ENCODE measurements at places on chromosomes 4 and X.

- DNase-seq: no peak
These were observed 4.0 kb downstream of the ADH5 start for GRCh38 chr4:99084595-99084994.

DNA sequence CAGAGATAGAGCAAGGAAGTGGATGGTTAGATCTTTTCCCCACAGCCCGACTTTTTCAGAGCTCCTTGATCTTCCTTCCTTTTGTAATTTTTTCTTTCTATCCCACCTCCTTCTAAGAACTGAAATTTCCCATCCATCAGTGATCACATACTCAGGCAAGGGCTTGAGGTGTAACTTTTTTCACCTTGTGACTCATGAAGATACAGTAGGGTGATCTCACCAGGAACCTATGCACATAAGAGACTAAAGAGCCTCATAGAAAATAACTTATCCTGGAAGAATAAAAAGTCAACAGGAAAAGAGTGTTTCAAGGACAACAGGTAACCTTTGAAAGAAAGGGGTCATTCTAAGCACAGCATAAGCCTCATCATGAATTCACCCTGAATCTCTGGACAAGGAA lies 131.2 kb upstream of the HCCS start:
- DNase-seq: no peak

DNA sequence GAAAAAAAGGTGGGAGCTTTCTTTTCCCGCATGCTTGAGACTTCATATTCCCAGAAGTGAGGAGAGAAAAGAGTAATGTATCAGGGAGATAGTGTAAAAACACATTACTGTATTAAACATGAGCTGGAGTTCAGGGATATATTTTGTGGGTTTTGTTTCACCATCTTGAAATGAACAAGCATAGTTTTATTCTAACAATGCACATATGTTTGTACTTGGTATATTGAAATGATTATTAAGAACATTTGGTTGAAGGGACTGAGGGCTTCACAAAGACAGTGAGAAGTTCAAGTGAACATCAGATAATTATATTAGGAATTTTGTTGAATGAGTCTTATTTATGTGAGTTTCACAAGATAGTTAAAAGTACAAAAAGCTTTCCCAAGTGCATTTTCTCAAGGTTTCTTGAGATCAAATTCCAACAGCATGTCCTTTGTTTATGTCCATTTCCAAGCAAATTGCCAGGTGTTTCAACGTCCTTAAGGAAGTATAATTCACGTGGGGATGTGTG lies 368.8 kb downstream of the ANKRD50 start:
- DNase-seq: no peak

DNA sequence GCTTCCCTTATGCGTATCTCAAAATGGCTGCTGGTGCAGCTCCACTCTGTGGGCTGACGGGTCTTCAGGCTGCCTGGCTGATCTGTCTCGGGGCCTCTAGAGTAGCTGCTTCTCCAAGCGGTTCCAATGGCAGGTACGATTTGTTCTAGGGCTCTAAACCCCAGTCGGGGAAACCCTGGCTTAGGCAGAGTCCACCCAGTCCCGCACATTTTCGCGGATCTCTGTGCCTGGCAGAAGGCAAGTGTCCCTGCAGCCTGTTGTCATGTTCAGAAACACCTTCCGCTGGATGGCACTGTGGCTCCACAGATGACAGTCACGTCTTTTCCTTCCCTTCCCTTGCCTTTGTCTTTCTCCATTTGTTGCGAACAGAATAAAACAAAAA lies 54.4 kb downstream of the NBDY start:
- no peak for DNase-seq

DNA sequence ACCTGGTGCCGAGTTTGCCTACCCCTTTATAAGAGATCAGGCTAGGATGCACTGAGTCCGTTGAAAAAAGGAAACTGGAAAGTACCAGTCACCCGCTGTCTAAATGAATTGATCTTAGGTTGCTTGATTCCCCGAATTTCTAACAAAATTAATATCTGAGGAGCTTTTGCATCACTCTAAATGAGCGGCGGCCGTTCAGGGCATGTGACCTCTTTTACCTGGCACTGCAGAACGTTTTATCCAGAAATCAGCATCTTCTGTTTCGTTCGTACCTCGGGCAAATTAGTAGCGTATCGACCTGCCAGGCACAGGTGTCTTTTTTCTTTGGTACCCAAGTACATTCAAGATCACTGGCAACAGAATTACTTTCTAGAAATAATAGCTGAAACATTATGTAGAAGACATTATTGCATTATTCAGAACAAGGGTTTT lies 876 bp downstream of the KLHL2 start:
- no peak for DNase-seq

DNA sequence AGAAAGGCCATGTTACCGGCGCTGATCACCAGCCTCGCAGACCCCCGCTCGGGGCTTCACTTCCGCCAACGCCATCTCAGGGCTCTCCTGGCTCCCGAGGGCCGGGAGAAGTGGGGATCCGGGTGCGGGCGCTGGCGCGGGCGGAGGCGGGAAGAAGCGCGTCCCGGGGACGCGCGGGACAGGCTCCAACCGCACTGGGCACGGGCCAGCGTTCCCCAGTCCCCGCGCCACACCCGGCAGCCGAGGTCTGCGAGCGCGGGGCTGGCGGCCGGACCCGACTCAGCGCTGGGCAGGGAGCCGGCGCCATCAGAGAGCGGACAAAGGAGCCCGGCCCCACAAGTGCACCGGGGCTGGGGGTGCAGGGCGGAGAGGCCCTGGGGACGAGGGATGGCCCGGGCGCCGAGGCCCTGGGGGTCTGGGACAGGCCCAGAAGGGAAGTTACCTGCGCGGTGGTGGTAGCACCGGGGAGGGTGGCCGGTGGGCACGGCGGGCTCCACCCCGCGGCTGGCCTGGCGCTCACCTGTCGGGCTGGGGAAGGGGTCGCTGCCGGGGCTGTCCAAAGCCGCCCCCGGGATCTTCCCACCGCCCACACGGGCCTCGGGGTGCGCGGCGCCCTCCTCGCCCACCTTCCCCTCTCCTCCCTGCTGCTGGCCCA lies 449 bp downstream of the CTPS2 start:
- DNase-seq: no peak

DNA sequence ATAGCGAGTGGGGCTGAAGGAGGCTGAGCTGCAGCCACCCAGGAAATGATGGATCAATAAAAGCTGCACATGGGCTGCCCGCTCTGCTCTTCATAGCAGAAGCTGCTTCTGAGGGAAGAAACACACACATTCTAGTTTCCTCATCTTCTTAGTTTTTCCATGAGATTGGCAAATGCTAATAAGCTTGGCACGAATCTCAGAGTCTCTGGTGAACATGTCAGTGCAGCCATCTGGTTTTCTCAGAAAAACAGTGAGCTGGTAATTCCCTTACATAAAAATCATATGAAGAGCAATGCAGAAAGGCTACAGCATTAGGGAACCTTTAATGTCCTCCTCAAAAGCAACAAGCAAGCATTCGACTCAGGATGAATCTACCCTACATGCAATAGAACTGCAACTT lies 69.9 kb downstream of the GATB start:
- no peak for DNase-seq

DNA sequence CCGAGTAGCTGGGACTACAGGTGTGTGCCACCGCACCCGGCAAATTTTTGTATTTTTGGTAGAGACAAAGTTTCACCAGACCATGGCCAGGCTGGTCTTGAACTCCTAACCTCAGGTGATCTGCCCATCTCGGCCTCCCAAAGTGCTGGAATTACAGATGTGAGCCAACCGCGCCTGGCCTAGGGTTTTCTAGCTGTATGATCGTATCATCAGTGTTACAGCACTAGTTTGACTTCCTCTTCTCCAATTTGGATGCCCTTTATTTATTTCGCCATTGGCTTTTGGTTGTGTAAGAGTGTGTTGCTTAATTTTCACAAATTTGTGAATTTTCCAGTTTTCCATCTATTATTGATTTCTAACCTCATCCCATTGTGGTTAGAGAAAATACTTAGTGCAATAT lies 5.2 kb downstream of the TKTL1 start:
- no peak for DNase-seq

- peak; percentile 2 for DNase-seq
These were observed 88.6 kb downstream of the PALLD start for GRCh38 chr4:168585168-168586091.

GRCh38 chr4:169410839-169411770 lies 140.3 kb upstream of the SH3RF1 start:
- peak; percentile 30 for DNase-seq

- no peak for DNase-seq
These were observed 8.2 kb upstream of the HSD17B11 start for GRCh38 chr4:87399148-87399547.

DNA sequence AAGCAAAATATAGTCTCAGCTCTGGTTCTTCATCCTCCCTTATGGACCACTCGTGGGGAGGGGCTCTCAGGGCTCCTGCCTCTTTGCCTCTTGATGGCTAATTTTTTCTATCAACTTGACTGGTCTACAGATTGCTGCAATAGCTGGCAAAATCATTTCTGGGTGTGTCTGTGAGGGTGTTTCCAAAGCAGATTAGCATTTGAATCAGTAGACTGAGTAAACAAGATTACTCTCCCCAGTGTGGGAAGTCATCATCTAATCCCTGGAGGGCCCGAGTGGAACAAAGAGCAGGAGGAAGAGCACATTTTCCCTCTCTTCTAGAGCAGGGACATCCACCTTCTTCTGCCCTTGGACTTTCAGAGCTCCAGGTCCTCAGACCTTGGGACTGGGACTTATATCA lies 153.5 kb downstream of the STK32B start:
- peak; percentile 17 for DNase-seq

- no peak for DNase-seq
These were observed 1.6 kb downstream of the RCHY1 start for GRCh38 chr4:75512386-75513211.

DNA sequence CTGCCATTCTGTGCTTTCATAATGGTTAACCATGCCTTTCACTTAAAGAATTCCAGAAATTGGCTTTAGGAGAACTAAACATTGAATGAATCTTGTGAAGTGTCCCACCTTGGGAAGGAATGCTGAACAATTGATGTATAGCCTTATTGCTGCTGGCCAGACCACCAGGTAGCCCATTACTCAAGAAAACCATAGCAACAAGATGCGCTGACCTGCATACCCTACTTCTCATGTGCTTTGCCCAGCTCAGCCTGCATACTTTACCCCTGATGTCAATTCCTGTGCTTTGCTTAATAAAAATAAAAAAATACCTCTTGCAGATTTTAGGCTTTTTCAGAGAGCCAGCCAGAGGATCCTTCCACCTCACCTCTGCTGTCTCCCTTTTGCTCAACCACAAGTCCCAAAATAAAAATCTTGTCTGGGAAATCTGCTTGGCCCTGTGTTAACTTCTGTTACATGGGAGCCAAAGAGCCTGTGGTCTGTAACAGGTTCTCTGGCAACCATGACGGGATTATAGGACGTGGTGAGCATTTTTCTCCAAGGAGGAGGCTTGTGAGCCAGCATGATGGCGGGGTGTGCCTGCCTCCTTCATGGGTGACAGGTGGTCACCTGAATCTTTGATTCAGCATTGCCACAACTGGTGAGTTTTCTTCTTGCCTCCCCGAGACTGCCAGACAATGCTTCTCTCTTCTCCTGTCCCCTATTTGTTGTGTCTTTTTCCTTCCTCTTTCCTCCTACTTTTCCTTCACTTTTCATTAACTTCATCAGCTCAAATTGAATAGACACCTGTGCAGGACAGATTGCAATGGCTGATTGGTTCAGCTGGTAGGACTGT lies 106.8 kb downstream of the ARSJ start:
- DNase-seq: no peak

DNA sequence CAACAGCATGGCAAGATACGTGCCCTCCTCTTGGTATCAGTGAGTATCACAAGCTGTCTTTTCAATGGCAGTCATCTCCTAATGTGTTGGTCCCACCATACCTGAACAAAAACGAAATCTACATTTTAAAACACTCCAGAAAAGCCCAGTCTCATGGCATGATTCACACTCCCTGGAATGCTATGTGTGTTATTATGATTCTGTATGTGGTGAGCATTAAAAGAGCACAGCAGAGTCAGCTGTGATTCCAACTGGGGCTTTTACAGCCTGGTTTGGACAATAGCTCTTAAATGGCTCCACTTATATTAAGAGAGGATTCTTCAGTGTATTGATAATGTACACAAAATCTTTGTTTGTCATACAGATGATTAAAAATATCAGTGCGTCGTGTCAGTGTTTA lies 274.1 kb upstream of the GK2 start:
- DNase-seq: no peak

DNA sequence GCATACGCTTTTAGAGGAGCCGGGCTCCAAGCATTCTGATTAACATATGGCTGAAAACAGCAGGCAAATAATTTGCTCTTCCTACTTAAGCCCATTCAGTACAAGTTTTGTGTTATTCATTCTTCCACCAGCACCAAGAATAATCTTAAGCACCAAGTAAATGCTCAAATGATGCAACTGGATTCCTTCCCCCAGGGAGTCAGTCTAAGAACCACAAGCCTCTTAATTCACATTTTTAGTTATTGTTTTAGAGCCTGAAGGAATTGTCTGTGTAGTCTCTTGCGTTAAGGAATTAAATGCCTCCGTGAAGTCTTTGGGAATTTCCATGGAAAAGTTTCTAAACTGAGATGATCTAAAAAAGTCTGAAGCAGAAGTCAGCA lies 61.5 kb upstream of the MAGEB2 start:
- DNase-seq: no peak

DNA sequence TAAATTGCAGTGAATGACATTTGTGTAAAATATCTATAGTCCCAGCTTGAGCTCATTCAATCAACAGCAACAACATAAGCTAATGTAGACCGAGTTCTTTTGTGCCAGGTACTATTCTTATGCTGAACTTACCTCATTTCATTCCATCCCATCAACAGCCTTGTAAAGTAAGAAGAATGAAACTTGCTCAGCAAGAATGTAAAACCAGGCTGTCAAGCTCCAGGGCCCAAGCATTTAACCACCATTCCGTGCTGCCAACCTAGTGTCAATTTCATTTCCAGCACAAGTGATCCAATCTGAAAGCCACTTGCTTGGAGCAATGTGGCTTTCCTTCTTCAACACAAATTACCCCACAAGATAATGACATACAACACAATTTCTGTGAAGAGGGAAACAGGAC lies 36.6 kb downstream of the RASSF6 start:
- DNase-seq: no peak

DNA sequence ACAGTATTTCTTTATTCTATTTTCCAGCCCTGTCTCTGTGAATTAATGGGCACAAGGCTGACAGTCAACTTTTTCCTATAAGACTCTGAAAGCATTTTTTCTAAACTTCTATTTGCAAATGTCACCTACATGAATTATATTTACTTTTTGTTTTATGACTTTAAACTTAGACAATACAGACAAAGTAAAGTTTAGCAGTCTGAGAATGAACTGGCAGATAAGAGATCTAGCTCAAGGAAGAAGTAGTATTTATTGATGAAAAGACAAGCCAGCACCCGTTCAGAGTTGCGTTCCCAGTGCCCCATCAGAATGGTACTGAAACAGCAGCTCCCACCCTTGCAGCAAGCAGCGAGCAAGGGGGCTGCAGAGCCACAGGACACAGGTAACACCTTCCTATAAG lies 148.5 kb downstream of the FAM13A start:
- DNase-seq: no peak

DNA sequence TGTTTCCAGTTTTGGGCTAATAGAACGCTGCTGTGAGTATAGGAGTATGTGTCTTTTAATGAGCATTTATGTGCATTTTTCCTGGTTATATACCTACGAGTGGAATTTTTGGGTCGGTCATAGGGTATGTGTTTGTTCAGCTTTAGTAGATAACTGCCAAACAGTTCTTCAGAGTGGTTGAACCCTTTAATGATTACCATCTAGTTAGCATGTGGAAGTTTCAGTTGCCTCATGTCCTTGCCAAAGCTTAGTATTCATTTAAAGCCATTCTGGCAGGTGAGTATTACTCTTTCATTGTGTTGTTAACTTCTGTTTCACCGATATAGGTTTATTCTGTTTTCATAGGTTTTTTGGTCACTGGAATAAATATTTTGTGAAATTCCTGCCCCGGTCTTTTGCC lies 229.1 kb downstream of the ARHGAP10 start:
- DNase-seq: no peak

GRCh38 chr4:180618396-180618795 lies 1624.8 kb upstream of the TENM3 start:
- no peak for DNase-seq
